ENCODE measurements at places on chromosomes 3 and 15. TPM values are rescaled to one million over a fixed set of nuclear protein-coding genes. Genes with fewer than 3 reads are reported as not detected.

The AEN gene
- 51.5 TPM for total RNA-seq

The HERC2 gene
- total RNA-seq, result 46.4 TPM

The FBXO40 gene
- total RNA-seq, result not detected

The ESYT3 gene
- total RNA-seq, result not detected

The MESP1 gene
- total RNA-seq, result not detected

The DAPK2 gene
- total RNA-seq, result 8.2 TPM
